ENCODE measurements at places on chromosomes 7 and 10.

GRCh38 chr10:46040004-46040403 lies 6.1 kb downstream of the MSMB start:
- DNase-seq, result no peak

GRCh38 chr10:35012781-35013180 lies 77.4 kb downstream of the CUL2 start:
- DNase-seq, result no peak

DNA sequence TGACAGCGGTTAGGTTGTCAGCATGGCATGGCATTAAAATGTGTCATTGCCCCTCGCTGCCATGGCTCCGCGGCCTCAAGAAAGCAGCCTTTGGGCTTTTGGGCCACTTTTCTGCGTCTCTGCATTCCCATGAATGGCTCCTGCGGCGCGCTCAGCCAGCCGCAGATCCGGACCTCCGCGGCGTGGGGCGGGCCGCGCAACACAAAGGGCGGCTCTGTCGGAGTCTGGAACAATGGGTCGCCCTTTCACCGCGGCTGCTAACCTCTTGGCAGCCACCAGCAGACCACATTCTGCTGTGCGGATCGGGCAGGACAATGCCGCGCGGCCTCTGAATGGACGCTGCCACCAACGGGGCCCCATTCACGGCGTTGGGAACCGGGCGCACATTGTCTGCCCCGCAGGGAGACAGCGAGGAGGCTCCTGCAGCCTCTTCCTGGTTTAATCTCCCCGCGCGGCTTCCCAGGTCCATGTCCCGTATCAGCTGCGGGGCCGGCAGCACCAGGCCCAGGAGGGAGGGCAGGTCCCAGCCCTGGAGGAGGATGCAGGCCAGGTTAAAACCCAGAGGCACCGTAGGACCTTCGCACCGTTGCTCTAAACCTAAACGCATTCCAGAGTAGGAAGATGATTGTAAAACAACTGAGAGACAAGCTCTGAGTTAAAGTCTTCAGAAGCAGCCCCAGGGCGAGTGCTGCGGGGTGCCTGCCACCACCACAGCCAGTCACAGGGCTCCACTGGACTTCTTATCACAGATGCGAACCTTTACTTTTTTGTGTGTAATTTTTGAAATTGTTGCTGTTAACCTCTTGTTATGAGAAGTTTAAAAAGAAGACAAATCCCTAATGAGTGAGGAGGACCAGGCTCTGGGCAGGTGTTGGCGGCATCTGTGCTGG lies 71.6 kb downstream of the NKX6-2 start:
- peak; percentile 86 for DNase-seq

DNA sequence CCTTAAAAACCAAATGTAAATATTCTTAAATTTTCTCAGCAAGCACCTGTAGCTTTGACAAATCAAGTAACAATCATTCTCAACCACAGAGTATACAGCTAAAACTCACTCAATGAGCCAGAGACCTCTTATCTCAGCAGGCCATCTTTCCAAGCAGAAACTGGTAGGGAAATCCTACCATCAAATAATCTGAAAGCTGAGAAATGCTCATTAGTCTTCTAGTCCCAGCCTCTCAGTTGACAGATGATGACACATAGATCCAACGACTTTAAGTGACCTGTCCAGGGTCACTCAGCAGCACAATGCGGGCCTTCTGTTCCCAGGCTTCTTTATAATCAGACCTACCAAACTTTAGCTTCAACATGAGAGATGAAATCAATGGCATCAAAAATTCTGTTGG lies 184.6 kb downstream of the SGMS1 start:
- no peak for DNase-seq

DNA sequence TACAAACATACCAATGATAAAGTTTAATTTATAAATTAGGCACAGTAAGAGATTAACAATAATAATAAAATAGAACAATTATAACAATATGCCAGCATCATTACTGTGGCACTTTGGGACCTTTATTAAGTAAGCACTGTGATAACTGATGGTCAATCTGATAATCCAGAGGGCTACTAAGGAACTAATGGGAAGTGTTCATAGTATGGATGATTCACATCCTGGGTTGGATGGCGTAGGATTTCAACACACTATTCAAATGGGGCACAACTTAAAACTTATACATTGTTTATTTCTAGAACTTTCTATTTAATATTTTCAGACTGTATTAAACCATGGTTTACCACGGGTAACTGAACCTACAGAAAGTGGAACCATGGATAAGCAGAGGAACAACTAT lies 90.8 kb downstream of the KIF20B start:
- no peak for DNase-seq

GRCh38 chr10:80684259-80684658 lies 146.6 kb downstream of the SH2D4B start:
- DNase-seq, result no peak

DNA sequence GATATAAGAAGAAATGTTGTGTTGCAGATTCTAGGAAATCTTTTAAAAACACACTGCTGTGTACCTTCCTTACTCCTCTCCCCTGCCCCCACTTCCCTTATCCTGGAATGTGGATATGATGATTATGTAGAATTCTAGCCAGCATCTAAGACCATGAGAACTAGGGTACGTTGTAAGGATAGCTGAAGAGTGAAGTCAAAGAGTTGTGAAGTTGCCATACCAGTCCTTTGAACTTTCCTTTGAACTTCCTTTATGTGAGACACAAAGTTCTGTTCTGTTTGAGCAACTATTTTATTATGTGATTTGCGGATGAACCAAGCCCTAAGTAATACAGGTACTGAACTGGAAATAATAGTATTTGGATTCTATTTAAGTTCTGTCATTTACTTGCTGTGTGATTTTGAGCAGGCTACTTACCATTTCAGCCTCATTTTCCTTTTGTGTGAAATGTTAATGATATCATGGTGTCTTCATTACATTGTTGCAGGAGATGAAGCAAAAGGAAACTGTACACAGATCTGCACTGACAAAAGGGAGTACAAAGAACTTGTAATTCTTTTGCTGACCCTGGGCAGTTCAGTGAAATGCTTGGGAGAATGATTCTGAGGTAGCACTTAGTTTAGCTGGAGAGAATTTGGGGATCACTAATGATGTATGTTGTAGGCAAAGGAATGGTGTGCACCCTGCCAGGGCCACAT lies 31.4 kb downstream of the RPA3 start:
- DNase-seq, result no peak

GRCh38 chr7:85289279-85289678 lies 102.4 kb upstream of the SEMA3D start:
- DNase-seq, result no peak

- DNase-seq, result no peak
Observed at GRCh38 chr10:4939224-4940072, 23.8 kb upstream of the AKR1C1 start.

GRCh38 chr7:38833329-38833728 lies 75.7 kb downstream of the VPS41 start:
- no peak for DNase-seq

DNA sequence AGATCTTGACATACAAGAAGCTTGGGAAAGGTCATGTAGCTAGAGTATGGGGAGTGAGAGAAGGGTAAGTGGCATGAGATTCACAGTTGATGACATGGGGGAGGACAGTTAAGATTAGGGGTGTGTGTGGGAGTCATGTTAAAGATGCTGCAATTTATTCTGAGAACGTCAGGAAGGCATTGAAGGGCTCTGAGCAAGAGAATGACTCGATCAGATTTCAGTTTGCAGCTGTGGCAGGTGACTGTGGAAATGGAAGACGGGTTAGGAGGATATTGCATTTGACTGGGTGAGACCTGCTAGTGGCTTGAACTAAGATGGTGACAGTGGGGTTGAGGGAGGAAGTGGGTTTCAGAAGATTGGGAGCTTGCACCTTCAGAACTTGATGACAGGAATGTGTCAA lies 5.6 kb downstream of the CDC123 start:
- no peak for DNase-seq

- DNase-seq, result no peak
Observed at GRCh38 chr10:71131096-71131495, 81.3 kb upstream of the UNC5B start.

- DNase-seq, result no peak
Observed at GRCh38 chr10:72523932-72524396, 101.9 kb downstream of the MICU1 start.

- peak; percentile 0 for DNase-seq
Observed at GRCh38 chr10:49606981-49607535, 3.1 kb upstream of the SLC18A3 start.

DNA sequence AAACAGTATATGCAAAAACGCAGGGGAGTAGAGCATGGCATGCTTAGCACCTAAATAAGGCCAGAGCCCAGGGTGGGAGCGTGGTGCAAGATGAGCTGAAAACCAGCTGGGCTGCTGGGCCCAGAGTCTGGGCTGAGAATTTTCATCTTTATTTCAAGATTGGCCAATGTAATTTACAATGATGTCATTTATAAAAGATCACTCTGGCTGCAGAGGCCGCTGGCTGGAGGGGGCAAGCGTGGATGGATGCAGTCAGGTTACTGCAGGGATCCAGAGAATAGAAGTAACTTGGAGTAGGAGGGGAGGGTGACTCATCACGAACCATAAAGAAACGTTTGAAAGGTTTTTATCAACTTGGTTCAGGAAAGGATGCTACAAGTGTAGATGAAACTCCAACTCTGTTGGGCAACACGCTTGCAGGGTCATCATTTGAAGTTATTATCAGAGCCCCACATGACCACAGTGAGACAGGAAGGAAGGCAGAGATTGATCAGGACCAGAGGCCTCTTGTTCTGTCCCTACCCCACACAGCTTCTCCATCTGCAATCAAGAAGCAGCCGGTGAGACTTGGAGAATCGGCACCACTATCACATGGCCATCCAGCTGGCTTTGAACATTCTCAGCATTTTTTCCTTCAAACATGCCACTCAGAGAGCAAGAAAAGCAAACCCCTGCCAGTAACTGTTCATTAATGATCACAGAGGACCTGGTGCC lies 49.2 kb downstream of the ODAD2 start:
- DNase-seq, result no peak

DNA sequence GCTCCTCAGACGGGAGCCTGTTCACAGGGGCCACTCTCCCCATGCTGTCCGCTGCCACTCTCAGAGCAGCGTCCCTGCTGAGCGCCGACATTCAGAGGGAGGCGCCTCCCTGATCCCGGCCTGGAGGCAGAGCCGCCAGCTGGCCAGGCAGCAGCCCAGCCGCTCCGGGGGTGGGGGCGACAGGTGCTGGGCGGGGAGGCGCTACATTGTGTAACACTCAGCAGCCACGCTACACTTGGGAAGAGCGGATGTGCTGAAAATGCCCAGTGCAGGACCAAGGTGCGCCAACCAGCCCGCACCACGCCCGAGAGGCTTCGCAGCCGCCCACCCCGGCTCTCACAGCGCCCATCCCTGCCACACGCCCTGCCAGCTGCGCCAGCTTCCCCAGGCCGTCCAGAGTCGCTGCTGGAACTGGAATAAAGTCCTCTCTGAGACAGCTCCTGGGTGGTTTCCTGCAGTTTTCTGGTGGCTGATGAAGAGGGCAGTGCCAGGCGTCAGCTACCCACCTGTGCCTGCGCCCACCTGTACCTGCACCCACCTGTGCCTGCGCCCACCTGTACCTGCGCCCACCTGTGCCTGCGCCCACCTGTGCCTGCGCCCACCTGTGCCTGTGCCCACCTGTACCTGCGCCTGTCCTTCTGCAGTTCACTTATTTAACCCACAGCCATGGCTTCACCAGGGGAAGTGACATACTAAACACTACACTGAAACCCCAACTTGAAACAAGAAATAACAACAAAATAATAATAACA lies 25.7 kb downstream of the STK32C start:
- no peak for DNase-seq

GRCh38 chr7:1357601-1358271 lies 101.5 kb downstream of the MICALL2 start:
- DNase-seq, result no peak

GRCh38 chr7:99387912-99388311 lies 13.4 kb downstream of the ARPC1B start:
- no peak for DNase-seq

- DNase-seq, result no peak
Observed at GRCh38 chr7:134706468-134706867, 59.8 kb downstream of the BPGM start.

GRCh38 chr10:44850356-44850934 lies 60.7 kb upstream of the TMEM72 start:
- no peak for DNase-seq

DNA sequence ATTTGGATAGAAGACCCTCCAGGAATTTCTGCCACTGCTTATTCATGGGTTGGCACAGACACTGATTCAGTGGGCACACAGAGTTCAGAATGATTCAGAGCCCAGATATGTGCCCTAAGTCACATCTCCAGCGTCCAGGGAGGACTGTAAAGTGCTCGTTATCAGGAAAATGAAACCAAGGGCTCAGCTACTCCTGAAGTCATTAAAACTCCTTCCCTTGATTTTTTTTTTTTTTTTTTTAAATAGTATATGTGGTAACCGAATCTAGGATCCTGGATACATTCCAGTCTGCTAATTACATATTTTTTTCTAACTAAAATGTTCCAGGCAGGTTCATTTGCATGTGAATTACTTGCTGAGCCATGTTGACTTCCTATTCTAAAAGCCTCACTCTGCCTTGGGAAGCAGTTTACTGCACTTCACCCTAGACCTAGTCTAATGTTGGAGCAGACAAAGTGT lies 34.7 kb downstream of the MET start:
- no peak for DNase-seq

DNA sequence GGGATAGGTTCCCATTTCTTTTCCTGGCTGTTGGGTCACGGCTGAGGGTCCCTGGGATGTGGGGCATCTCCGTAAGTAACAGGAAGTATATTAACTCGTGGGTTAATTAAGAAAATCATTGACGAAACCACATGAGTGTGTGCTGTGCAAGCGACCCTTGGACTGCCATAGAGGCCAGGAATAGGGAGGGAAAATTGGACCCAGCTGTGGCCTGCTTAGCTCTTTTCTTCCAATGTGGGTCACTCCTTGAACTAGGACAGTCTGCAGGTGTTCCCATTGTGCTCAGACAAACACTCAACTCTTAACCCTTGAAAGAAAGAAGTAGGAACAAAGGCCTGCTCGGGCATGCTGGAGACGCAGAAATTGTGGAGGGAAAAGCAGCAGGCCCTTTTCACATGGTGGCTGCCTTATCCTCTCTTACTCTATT lies 25.6 kb upstream of the PLEKHA1 start:
- no peak for DNase-seq

All from hippocampal formation (tissue), 2 donors.